A549 treated with AZD2906 at 1 μM for 4 hours (cell line): ENCODE measurements at places on chromosomes 12 and 14. TPM values are rescaled to one million over a fixed set of nuclear protein-coding genes. Genes with fewer than 3 reads are reported as not detected.

COCH gene
- 21.2 to 28.4 TPM (median 24.2 TPM) in 5 replicates for total RNA-seq

CLEC6A gene
- not detected in 5 replicates for total RNA-seq

LIN52 gene
- total RNA-seq, result 3.7 to 6.9 TPM (median 4.2 TPM) in 5 replicates

MMP17 gene
- 8.1 to 12.1 TPM (median 10.5 TPM) in 5 replicates for total RNA-seq

YLPM1 gene
- total RNA-seq, result 30.2 to 41.3 TPM (median 34.2 TPM) in 5 replicates

GLT8D2 gene
- total RNA-seq, result 0.19 to 0.34 TPM (median 0.23 TPM) in 5 replicates

LMNTD1 gene
- total RNA-seq, result not detected in 5 replicates
